ENCODE measurements at places on chromosomes 6 and 20. TPM values are rescaled to one million over a fixed set of nuclear protein-coding genes. Genes with fewer than 3 reads are reported as not detected.

The KIFC1 gene
- 0.66 TPM for total RNA-seq

GRCh38 chr6:47106721-47107197 lies 64.6 kb upstream of the ADGRF1 start:
- no peak for DNase-seq
- H3K36me3 ChIP-seq, result no peaks in the 10 kb centered on the region
- H3K27ac ChIP-seq, result no peak overlapping the region
- peaks cover 3% of the 10 kb centered on the region for H3K4me1 ChIP-seq
- H3K4me3 ChIP-seq, result no peak overlapping the region

The CCM2L gene
- total RNA-seq, result 3.4 TPM

- H3K27ac ChIP-seq, result no peak overlapping the region
- no peaks in the 10 kb centered on the region for H3K36me3 ChIP-seq
- H3K27me3 ChIP-seq, result no peaks in the 10 kb centered on the region
- no peak overlapping the region for H3K4me3 ChIP-seq
These were observed 11.2 kb downstream of the SLC22A2 start for GRCh38 chr6:160247457-160247883.

DNA sequence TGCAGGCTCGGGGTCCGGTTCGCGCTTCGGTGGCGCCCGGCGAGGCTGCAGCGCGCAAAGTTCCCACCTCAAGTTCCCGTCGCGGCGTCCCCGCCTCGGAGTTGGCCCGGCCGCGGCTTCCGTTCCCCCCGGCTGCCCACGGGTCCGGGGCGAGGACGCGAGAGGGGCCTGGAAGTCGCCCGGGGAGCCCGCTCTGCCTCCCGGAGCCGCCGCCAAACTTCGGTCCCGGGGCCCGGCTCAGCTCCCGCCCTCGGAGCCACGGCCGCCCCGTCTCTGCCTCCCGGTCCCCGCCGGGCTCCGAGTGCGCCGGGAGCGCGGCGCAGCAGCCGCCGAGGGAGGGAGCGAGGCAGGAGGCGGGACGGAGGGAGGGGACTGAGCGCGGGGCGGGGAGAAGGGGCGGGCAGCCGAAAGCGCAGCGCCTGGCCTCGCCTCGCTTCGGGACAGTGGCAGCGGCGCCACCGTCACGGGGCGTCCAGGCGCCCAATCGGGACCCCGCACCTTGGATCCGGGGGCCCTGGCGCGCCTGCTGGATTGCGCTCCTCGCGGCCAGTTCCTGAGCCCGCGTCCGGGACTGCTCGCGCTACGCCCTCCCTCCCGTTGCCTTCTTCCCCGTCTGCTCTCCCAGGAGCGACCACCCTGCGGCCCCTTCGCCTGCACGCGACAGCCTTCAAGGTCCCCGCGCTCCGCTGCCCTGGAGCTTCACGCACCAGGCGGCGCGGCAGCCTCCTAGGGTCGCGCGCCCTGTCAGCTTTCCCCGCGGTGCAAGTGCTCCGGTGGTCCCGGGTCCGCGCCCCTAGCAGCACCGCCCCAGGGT lies at the start of gene KCNG1:
TSS of gene KCNG1 (minus strand) at position 305 of the 814 bp plus-strand sequence. CDS start 12,769 bp downstream, outside the sequence.
- peak; percentile 77 for DNase-seq
- H3K4me3 ChIP-seq, result peak within 1 kb of the TSS; percentile 16
- H3K4me1 ChIP-seq, result peaks cover 17% of the 10 kb centered on the region
- peak within 1 kb of the TSS; percentile 44 for H3K27ac ChIP-seq
- H3K27me3 ChIP-seq, result no peaks in the 10 kb centered on the region
